ENCODE measurements at places on chromosomes 3 and 15. TPM values are rescaled to one million over a fixed set of nuclear protein-coding genes. Genes with fewer than 3 reads are reported as not detected.

- no peak for DNase-seq
Measured at GRCh38 chr15:55917881-55918296, 75.5 kb downstream of the NEDD4 start.

DNA sequence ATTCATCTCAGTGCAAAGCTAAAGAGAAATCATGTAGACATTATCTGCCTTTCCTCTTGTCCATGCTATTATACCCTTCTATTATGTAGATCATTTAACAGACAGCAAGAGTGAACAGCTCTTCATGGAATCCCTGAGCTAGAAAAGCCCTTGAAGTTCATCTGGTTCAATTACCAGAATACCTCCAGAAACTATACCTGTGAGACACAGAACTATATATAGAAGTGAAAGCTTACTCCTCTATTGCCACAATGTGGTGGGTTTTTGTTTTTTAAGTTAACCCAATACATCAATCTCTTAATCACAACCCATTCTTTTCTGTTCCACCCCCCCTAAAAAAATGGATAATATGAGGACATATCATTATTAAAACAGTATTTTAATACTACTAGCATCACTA, 347.7 kb downstream of the PLCL2 start:
- no peak for DNase-seq

DNA sequence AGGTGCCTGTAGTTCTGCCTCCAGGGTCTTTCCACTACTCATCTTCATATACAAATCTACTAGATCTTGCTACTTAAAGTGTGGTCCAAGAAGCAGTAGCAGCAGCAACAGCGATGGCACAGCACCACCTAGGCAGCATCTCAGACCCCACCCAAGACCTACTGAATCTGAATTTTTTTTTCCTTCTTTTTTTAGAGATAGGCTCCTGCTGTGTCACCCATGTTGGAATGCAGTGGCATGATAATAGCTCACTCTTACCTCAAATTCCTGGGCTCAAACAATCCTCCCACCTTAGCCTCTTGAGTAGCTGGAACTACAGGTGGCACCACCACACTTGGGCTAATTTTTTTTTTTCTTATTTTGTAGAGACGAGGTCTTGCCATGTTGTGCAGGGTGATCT, 346.7 kb upstream of the TGFBR2 start:
- DNase-seq: no peak

- no peak for DNase-seq
Measured at GRCh38 chr3:198043119-198043518, 83.1 kb downstream of the LMLN start.

DNA sequence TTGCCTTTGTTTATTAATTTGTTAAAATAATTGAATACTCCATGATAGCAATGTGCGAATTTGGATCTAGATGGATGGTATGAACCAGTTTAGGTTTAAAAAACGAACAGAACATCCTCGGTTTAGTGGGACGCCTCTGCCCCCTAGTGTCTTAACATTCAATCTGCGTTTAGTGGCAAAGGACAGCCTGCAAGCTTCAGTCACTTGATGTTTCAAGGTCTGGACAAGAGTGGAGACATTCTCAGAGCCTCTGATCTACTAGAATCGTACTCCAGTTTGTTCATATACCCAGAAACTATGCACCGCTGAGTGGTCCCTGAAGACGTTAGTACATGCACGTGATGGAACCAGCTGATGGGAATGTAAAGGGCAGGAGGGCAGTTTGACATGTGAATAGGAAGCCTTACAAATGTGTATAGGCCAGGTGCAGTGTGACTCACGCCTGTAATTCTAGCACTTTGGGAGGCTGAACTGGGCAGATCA, 17.8 kb upstream of the ATP13A4 start:
- peak; percentile 1 for DNase-seq

GRCh38 chr3:134992180-134992579, 197.1 kb downstream of the EPHB1 start:
- DNase-seq: no peak

DNA sequence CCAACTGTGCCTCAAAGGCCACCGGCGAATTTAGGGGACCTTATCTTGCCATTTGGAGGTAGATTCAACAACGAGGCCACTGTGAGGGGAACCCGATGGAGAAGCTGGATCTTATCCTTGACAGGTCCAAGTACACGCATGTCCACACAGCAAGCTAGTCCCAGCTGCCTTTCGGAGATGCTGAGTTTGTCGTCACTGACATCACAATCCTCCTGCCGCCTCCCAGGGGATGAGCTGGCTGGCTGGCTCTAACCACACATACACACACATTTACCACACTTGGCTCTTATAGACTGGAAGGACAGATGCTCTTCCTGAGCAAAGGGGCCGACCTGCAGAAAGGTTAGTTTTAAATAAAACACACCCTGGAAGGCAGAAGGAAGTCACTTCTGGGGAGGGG, 176.3 kb downstream of the STT3B start:
- no peak for DNase-seq

GRCh38 chr15:39998511-39999077, 40.4 kb downstream of the SRP14 start:
- DNase-seq: no peak

DNA sequence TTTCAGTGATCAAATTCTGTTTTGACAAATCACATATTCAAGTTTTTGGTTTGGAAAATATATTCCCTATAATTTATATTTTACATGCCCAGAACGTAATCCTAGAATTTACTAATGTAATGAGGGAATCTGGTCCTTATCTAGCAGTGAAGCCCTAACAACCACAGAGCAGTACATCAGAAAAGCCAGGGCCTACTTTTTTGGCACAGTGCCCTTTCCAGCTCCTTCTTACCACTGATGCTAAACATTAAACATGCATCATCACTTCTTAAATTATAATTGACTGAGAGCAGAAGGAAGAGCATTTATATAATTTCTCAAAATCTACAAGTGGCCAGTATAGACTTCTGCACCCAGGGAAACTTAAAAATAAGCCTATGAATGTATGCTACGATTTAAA, 66.7 kb downstream of the FBXL22 start:
- DNase-seq: no peak

DNA sequence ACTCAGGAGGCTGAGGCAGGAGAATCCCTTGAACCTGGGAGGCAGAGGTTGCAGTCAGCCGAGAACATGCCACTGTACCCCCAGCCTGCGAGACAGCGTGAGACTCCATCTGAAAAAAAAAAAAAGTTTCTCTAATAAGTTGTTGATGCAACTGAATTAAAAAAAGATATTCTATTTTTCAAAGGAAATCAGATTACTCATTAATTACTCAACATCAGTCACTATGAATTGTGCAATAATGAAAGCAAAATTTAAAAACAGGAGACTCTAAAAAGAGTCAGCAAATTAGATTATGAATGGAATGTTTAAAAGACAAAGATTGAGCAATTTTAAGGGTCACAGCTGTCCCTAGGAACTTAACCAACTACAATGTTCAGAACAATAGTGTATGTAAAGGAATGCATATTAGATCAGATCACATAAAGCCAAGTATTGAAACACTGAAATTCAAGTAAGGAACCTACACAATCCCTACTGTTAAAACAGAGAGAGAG, 60.2 kb upstream of the SLC4A7 start:
- DNase-seq: no peak

DNA sequence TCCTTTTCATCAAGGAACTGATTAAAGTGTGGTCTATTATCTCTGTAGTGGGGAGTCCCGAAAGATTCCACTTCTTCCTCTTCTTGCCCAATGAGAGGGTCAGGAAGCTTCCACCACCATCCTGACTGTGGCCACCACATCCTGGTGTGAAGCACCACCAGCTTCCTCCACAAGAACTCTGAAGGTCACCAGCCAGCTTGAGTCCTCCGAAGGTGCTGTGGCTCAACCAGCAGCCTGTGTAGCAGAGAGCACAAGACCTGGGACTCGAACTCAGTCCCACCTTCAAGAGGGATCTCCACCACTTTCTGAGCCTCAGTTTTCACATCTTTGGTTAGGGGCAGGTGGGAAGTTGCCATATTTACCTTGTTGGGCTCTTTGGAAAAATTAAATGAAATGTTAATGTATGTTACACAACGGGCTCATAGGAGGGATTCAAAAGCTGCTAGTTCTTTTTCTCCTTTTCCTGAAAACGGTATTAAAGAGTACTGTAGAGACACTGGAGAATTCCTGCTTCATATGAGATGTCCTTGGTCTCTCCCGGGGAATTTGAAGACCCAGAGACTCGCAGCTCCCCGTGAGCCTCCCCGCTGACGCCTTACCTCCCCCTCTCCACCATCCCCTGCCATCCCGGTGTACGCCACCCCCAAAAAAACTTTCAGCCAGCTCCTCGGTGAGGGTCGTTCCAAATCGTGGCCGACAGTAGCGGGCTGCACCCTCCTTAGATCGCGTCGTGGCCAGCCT, 816 bp upstream of the ACAN start:
- no peak for DNase-seq

DNA sequence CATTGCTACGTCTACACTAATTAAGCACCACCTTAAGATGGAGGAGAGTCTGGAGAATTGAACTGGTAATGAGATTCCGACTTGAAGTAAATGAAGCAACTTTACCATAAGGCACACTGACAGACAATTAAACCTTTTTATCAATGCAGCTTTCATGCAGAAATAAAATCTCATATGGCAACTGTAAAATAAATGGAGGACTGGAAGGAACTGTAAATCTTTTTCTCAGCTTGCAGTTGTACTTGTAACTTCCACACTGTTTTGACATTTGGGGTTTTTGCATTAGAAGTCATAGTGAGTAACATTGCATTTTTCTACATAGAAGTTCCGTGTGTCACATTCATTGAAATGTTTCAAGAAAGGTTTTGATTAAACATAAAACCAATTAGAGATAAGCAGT, 705.3 kb downstream of the NLGN1 start:
- no peak for DNase-seq

- DNase-seq: no peak
Measured at GRCh38 chr3:86416334-86416733, 574.6 kb downstream of the VGLL3 start.

DNA sequence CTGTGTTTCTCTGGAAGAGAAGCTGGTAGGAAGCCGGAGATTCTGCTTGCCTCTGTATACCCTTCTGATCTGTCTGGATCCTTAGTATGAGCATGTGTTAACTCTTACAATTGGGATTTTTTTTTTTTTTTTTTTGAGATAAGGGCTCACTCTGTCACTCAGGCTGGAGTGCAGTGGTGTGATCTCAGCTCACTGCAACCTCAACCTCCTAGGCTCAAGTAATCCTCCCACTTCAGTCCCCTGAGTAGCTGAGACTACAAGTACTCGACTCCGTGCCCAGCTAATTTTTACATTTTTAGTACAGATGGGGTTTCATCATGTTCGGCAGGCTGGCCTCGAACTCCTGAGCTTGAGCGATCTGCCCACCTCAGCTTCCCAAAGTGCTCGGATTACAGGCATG, 44.5 kb downstream of the RPN1 start:
- no peak for DNase-seq

- no peak for DNase-seq
Measured at GRCh38 chr15:93703092-93703739, 528.1 kb upstream of the MCTP2 start.

The COL6A6 gene
- not detected for total RNA-seq

GRCh38 chr15:39786447-39787056, 3.9 kb upstream of the FSIP1 start:
- no peak for DNase-seq

DNA sequence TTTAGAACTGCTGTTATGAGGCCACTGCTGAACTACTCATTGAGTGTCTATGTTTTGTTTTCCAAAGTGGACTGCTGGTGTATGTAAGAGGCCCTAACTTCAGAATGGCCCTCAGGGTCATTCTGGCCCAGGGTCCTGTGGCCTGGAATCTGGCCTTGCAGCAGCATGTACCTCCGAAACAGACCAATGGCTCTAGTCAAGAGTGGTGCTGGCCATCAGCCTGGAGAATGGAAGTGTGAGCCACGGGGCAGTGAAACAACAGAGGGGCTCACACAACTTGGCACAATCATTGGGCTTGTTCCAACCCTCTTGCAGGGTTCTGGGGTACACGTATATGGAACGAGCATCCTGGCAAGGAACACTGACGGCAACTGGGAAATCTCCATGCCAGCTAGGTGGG, 40.5 kb downstream of the SCN5A start:
- DNase-seq: no peak

- no peak for DNase-seq
Measured at GRCh38 chr15:67018441-67018840, 47.0 kb upstream of the SMAD3 start.

GRCh38 chr3:10330319-10330718, 9.4 kb upstream of the SEC13 start:
- DNase-seq: no peak

GRCh38 chr15:37792351-37792750, 142.1 kb upstream of the TMCO5A start:
- DNase-seq: no peak

The CELSR3 gene
- 7.9 TPM for total RNA-seq

- DNase-seq: peak; percentile 76
Measured at GRCh38 chr15:52208306-52208946, 17.2 kb upstream of the GNB5 start.

GRCh38 chr3:47283193-47283537, 421 bp downstream of the KLHL18 start:
- DNase-seq: no peak

The GADL1 gene
- not detected for total RNA-seq

The ATP6V1A gene
- 23.0 TPM for total RNA-seq

DNA sequence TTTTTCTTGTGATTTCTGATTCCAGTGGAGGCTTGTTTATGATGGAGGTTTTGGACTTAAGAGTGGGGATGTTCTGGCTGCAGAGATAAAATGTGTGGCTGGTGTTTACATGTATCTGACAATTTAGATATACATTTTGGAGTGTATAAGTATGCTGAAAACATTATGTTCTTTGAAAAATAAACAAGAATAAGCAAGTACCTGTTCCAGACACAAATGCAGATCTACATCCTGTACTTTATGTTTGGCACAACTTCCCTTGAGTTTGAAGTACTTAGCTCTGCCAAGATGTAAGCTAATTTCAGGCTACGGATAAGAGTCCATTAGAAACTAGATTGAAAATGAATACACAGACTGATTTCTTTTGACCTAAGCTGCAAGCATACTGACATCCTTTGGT, 277.2 kb downstream of the CHST2 start:
- no peak for DNase-seq

The CCNL1 gene
- total RNA-seq: 385 TPM

- DNase-seq: no peak
Measured at GRCh38 chr3:183517607-183518006, 37.9 kb downstream of the KLHL6 start.

The GPR62 gene
- total RNA-seq: not detected

The RCN2 gene
- 31.1 TPM for total RNA-seq

GRCh38 chr3:147361454-147362420, 44.6 kb downstream of the ZIC4 start:
- no peak for DNase-seq

The SPATA12 gene
- not detected for total RNA-seq

DNA sequence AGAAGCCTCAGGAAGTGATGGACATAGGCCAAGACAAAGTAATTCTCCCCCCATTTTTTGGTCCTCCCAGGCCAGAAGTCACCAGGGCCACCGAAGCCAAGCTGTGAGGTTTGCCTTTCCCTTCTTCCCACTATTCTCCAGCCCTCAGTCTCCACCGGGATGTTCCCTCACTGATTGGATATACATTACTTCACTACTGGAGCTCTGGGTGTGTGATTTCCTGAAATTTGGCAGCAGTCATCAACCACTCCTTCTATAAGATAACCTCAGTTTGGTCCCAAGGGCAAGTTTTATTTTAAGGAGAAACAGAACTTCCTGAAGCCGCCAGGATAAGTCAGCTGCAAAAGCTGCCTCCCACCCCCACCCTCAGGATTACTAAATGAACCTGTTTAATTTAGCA, 11.3 kb downstream of the SLCO2A1 start:
- no peak for DNase-seq

All from naive thymus-derived CD8-positive, alpha-beta T cell (primary cell).